ENCODE measurements at places on chromosomes 11 and 22.

DNA sequence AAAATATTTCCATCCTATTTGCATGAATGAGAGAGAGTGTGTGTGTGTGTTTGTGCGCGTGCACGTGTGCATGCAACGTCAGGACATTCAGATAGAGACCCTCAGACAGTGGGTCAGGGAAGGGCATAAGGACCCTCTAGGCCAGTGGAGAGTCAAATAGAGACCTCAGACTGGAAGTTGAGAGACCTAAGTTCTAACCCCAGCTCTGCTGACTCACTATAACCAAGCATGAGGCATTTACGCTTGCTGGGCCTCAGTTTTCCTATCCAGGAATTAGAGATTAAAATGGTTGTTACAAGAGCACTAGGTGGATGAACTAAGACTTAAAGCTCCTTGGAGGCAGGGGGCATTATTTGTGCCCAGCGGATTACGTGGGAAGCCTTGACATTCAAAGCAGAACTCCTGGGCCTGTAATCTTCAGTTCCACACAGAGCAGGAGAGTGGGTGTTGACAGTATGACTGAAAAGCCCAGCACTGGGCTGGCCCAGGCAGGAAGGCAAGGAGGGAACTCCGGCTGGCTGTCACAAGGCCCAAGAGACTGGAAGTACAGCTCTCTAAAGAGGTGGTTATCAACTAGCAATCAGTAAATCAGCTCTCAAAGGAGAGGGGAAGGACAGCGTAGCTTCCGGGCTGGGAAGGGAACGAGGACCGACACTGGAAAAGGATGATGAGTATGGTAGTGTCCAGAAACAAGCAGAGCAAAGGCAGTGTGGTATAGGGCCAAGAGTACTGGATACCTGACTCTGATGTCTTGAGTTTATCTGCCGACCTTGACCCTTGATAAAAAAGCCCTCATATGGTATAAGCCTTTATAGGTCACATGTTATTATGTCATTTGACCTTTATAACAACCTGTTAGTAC is 9.2 kb downstream of the RHOG start:
- no peak for DNase-seq

GRCh38 chr11:116454951-116455350 is 317.8 kb downstream of the BUD13 start:
- no peak for DNase-seq

DNA sequence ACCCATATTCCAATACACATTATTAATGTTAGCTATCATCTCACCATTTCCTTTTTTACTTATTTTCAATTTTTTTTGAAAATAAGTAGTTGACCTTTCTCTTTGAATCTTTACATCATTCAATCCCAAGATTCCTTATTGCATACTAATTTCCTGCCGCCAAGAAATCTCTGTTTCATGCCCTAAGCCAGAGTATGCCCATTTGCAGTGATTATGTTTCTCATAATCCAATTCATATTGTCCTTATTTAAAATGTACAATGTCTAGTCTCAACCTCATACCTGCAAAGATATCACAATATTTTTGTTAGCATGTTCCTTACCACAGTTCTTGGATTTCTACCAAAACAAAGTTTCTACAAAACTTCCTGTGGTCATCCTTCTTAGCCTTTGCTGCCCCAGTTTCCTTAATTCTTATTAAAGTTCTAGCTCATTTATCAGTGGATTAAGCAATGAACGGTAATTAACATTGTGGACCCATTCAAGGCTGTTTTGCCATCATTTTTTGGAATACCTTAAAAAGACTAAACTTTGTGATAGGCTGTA is 75.3 kb downstream of the CD44 start:
- no peak for DNase-seq

DNA sequence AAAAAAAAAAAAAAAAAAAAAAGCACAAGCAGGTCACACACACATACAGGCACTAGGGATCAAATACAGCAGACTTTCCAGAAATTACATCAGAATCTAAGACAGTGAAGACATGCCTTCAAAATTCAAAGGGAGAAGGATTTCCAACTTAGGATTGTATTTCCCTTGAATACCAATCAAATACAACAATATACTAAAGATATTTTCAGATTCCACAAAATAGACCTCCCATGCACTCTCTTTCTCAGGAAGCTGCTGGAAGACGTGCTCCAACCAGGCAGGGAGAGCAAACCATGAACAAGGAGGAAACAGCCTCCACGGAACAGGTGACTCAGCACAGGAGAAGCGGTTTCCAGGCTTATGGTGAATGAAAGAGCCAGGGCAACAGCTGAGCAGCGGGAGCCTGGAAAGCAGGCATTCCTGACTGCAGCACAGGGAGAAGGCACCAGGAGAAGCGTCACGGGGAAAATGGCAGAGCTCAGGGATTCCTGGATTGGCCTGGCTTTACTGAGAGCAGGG is 32.0 kb downstream of the TMEM184B start:
- DNase-seq: peak; percentile 58

- peak; percentile 71 for DNase-seq
These were observed 1.6 kb downstream of the APLP2 start for GRCh38 chr11:130071211-130071712.

GRCh38 chr22:20176421-20177085 is 25.7 kb upstream of the CCDC188 start:
- DNase-seq: no peak

- no peak for DNase-seq
These were observed 65.4 kb downstream of the MICAL2 start for GRCh38 chr11:12175694-12176241.

- no peak for DNase-seq
These were observed 7.9 kb upstream of the ETS1 start for GRCh38 chr11:128595221-128595620.

DNA sequence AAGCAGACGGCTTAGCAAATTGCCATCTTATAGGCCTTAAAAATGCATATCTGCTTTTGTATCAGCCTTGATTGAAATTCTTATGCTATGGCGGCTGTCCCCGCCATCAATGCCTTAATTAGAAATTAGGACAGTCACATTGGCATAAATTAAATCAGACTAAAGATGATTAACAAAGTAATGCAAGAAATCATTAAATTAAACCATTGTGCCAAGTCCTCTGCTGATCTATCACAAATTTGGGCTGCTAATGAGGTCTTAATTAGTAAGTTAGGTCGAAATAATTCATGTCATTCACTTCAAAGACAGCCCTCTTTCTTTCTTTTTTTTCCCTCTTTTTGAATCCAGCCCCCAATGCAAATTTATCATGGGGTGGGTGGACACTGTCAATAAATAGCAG is 159.3 kb downstream of the MIAT start:
- DNase-seq: no peak

GRCh38 chr11:117872420-117872961 is 4.0 kb downstream of the FXYD6 start:
- no peak for DNase-seq

- DNase-seq: no peak
These were observed 484.7 kb upstream of the CNTN5 start for GRCh38 chr11:98536023-98536422.
